ENCODE measurements at places on chromosomes 13 and 19.

DNA sequence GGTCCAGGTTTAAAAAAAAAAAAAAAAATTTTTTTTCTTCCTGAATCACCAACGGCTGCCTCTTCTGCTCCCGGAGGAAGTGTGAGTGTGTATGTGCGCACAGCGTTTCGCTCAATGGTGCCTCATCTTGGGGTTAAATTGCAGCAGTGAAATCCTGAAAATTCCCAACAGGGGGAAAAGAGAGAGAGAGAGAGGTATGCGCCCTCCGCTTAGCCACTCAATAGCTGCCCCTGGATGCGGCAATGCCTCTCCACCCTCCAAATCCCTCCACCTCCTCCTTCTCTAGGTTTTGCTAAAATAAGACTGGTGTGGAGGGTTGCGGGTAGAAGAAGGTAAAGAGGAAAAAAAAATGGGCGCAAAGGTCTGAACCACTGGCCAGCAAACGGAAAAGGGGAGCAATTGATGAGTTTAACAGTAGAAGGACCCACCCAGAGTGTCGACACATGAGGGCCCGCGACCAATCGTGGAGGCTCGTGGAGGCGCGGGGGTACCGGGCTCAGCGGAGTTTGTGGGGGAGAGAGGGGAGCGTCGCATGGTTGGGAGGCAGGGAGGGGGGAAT, 853 bp upstream of the CACNA1A start:
- no peak for DNase-seq

- DNase-seq: no peak
These were observed 25.8 kb downstream of the PRKD2 start for GRCh38 chr19:46691104-46691503.

GRCh38 chr19:12930002-12930645, 3.4 kb downstream of the FARSA start:
- no peak for DNase-seq

DNA sequence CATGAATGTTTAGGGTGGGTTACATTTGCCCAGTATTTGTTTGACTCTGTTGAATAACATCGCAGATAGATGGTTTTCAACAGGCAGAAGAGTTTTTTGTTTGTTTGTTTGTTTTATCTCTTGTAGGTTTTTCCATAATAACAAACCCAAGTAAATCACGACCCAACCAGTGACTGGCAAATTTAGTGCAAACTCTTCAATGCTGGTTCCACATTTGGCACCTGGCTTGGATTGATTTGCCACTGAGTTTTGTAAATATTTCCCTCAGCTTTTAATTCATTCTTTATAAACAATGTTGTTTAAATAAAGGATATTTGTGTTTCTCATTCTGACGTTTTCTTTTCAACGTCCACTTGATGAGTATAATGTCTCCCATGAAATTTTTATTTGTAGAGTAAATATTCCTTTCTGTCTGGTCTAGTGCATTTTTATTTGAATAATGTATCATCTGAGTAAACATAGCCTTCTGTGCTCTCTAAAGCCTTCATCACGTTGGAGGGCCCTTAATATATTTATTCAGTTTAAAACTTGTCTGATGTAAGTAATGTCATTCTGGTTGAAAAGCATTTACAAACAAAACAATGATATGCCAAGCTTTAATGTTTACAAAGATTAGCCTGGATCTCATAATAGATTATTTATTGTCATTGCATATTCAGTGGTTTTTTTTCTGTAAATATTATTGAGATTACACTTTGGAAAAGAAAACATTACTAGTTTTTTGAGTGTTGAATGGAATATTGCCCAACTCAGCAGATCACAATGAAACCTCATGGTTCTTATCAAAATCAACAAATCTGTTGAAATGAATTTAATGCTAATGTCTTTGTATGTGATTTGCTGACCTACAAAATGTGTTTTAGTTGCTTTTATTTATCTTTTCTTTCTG, 90.4 kb upstream of the PEG3 start:
- no peak for DNase-seq

- DNase-seq: peak; percentile 86
These were observed at the start of gene ESD for GRCh38 chr13:46796515-46797474. Gene ESD, minus strand, starts transcription at chr13:46797161. Its CDS starts 5,748 bp downstream, at chr13:46791413.

DNA sequence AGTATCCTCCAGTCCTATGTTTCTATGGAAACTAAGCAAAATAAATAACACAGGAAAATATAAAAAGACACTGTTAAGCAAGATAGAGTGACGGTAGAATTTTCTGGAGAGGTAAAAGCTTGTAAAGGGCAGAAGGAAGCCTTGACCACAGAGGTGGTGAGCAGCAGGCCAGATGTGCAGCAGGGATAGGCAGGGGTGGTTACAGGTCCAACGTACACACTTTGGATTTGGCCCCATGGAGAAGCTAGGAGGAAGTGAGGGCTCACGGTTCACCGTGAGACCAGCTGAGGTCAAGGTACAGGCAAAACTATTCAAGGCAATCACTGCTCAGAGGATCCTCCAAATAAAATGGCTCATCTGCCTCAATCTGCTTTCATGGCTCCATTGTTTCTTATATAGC, 242.8 kb downstream of the B3GLCT start:
- DNase-seq: no peak

GRCh38 chr19:46463516-46463915, 7.8 kb downstream of the PNMA8A start:
- no peak for DNase-seq

DNA sequence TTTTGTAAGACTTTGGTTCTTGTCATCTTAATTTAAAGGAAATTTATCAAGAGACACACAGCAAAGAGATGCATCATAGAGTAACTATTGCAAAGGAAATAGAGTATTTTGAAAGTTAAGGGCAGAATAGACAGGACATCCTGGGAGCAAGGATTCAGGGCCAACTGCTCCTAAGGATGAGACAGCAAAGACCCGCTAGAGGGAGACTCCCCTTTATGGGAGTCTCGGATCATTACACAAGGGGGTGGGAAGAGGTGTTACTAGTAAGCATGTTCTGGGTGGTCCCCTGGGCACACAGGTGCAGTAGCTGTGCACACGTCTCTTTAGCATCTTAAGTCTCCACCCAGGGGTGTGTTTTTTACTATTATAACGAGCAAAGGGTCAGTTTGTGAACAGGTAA, 9.6 kb downstream of the ZSCAN5C start:
- DNase-seq: no peak

DNA sequence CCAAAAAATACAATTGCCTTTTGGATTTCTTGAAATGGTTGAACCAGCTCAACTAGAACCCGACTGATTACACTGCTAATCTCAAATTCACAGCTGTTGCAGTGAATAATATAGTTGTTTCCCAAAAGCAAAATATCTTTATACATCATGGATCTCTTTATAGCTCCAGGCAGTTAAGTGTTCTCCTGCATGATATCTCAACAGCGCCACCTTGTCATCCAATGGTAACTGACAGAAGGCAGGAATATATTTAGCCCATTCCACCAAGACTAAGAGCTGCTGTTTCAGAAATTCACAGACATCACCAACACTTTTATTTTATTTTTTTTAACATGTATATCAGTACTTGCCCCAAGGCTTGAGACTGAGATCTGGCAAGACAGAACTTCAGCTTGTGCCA, 1141.0 kb upstream of the PRR20A start:
- DNase-seq: no peak

DNA sequence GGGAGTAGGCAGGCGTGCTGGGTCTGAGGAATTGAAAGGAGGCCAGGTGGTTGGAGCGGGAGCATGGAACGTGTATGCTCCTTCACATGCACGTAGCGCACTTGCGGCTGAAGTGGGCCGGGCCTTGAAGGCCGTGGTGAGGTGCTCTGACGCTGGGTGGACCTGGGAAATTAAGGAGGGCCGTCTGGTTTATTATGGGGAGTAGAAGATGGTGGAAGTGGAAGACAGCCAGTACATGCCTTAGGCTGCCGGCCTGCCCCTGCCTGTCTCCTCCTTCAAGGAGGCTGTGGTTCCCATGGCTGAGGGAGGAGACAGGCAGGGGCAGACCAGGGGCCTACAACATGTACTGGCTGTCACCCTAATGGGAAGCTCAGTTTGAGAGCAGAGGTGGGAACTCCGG, 23.9 kb downstream of the GATAD2A start:
- no peak for DNase-seq

DNA sequence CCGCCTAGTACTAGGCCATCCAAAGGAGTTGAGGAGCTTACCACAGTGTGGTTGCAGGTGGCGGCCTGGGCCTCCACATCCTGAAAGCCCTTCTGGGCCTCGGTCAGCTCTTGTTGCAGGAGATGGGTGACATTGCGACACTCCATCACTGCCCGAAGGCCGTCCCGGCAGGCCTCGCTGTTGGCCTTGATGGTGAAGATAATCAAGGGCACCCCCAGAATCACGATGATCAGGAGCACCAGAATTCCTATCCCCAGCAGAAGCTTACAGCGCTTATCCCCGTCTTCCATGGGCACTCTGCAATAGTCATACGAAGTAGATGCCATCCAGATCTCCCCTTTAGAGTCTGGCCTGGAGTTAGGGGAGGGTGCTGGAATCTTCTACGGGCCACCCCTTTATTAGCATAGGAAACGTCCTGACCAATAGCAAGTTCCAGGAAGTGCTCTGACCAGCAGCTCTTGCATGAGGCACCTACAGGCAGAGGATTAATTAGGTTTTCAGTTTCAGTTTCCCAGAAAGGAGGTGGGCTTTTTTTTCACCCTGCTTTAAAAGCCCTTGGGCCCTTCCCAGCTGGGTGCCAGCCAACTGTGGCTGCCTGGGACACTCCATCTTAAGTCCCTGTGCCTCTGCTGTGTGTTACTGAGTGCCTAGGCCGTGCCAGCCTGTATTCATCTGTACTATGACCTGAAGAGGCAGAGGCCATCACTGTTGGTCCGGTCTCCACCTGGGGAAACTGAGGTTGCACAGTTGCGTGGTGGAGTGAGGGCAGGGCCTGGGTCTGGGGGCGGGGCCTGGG, at the start of gene BST2:
BST2 (minus strand) TSS at position 381 of the 796 bp plus-strand sequence; CDS start at position 326, 55 bp downstream.
- DNase-seq: peak; percentile 71
